ENCODE measurements at places on chromosomes 7 and 10. TPM values are rescaled to one million over a fixed set of nuclear protein-coding genes. Genes with fewer than 3 reads are reported as not detected.

The ACTL6B gene
- not detected for total RNA-seq

DNA sequence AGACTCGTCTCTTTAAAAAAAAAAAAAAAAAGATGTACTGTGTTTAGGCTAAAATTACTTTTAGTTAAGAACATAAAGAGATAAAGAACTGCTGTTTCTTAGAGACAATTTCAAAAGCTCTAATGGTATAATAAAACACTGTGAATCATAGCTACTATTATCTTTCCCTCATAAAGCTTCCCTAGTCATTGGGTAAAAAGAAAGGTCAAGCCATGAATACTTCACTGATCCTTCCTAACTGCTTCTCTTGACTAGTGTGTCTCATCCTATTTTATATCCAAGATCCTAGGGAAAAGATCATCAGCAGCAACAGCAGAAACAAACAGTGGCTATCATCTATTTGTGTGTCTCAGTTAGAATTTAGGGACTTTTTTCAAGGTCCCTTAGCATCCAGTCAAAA lies 10.5 kb downstream of the YME1L1 start:
- no peak overlapping the region for H3K27ac ChIP-seq
- H3K4me1 ChIP-seq: no peaks in the 10 kb centered on the region
- no peak overlapping the region for H3K4me3 ChIP-seq
- H3K36me3 ChIP-seq: peaks cover 21% of the 10 kb centered on the region

DNA sequence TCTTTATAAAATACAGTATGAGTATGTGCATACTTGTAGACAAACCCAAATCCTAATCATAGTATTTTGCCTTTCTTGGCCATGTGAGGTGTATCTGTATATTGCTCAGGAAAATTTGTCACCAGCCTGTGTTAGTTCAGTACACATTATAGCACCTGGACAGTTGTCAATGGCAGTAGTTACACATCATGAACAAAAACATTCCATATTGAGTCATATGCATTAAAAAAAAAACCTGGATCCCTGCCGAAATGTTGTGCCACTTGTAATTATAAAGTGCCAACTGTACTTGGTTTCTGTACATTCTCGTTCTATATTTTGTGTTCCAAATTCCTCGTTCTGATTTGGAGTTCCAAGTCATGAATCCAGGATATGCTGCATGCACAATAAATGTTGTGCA lies 410.4 kb downstream of the INHBA start:
- H3K36me3 ChIP-seq: no peaks in the 10 kb centered on the region
- no peaks in the 10 kb centered on the region for H3K27me3 ChIP-seq
- H3K27ac ChIP-seq: no peak overlapping the region
- no peak overlapping the region for H3K4me3 ChIP-seq
- DNase-seq: no peak

- H3K4me3 ChIP-seq: no peak overlapping the region
- H3K4me1 ChIP-seq: peaks cover 20% of the 10 kb centered on the region
- peak overlapping the region; percentile 22 for H3K27ac ChIP-seq
- no peaks in the 10 kb centered on the region for H3K27me3 ChIP-seq
- DNase-seq: peak; percentile 87
Observed at GRCh38 chr7:70317356-70317755, 719.1 kb downstream of the AUTS2 start.

GRCh38 chr7:95917634-95918033 lies 145.3 kb downstream of the DYNC1I1 start:
- H3K27me3 ChIP-seq: no peaks in the 10 kb centered on the region
- DNase-seq: no peak
- no peaks in the 10 kb centered on the region for H3K36me3 ChIP-seq
- H3K27ac ChIP-seq: no peak overlapping the region
- no peak overlapping the region for H3K4me3 ChIP-seq

The MMP21 gene
- 0.67 TPM for total RNA-seq

- H3K27me3 ChIP-seq: no peaks in the 10 kb centered on the region
- H3K4me1 ChIP-seq: no peaks in the 10 kb centered on the region
Observed at GRCh38 chr10:114281461-114281860, 42.4 kb downstream of the VWA2 start.

- no peaks in the 10 kb centered on the region for H3K36me3 ChIP-seq
- no peaks in the 10 kb centered on the region for H3K27me3 ChIP-seq
- H3K4me1 ChIP-seq: no peaks in the 10 kb centered on the region
- no peak for DNase-seq
- no peak overlapping the region for H3K4me3 ChIP-seq
Observed at GRCh38 chr10:48266528-48266927, 8.0 kb downstream of the FRMPD2 start.

GRCh38 chr7:134513169-134513752 lies 14.1 kb upstream of the AKR1B10 start:
- no peaks in the 10 kb centered on the region for H3K36me3 ChIP-seq
- no peak overlapping the region for H3K27ac ChIP-seq
- no peak overlapping the region for H3K4me3 ChIP-seq
- DNase-seq: peak; percentile 49

DNA sequence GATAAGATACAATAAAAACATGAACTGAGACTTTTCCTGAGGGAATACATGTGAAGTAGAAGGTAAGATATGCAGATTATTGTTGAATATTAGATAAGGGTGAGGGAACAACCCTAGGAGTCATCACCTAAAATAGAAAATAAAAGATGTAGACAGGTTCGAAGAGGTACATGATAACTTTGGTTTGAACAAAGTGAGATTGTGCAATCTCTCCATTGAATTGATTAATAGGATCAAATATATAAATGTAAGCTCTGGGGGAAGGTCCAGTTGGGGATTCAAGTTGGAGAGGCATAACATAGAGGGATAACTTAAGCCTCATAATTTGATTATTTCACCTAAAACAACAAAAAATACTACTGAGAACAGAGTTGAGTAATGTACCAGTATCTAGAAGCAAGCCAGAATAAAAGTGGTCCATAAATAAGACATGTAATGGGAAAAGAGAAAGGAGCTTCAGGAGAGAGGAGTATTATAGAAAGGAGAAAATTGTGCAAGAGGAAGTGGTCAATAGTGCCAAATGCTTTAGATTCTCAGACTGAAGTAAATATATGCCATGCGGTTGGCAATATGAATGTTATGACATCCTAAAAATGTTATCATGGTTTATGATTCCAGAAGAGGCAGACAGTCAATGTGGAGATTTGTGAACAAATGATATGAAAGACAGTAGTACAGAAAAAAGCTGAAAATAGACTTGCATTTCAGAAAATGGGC lies 282.3 kb upstream of the CHRM2 start:
- H3K36me3 ChIP-seq: no peaks in the 10 kb centered on the region
- no peaks in the 10 kb centered on the region for H3K4me1 ChIP-seq
- H3K4me3 ChIP-seq: no peak overlapping the region
- no peak for DNase-seq
- no peak overlapping the region for H3K27ac ChIP-seq
